BJ (cell line): ENCODE measurements at places on chromosomes 11 and 22. TPM values are rescaled to one million over a fixed set of nuclear protein-coding genes. Genes with fewer than 3 reads are reported as not detected.

Gene CALCA
- not detected in 2 replicates for polyA plus RNA-seq

Gene CARD18
- not detected in 2 replicates for polyA plus RNA-seq

Gene ZNF214
- polyA plus RNA-seq = 0.75 and 1.8 TPM in 2 replicates

Gene APOL5
- not detected in 2 replicates for polyA plus RNA-seq

Gene RAG2
- not detected in 2 replicates for polyA plus RNA-seq

Gene RAC2
- 13.7 and 25.7 TPM in 2 replicates for polyA plus RNA-seq

Gene ZBTB16
- polyA plus RNA-seq = not detected in 2 replicates
